ENCODE measurements at places on chromosomes 5 and 9.

DNA sequence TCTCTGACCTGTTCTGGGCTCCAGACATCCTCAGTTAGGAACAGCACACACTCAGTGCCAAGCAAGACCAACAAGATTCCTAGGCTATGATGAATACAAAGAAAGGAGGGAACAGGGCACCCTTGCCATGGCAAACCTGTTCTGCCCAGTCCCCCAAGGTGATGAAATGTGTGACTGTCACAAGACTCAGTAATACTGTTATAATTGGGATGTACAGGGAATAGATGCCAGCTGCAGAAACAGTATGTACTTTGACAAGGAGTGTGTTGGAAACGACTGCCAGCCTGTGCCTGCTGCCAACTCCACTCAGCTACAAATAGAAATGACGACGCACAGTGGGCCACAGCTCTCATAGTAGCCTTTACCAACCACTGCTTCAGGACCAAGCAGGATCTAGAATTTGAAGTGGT is 453.0 kb downstream of the EFNA5 start:
- DNase-seq = peak; percentile 79

DNA sequence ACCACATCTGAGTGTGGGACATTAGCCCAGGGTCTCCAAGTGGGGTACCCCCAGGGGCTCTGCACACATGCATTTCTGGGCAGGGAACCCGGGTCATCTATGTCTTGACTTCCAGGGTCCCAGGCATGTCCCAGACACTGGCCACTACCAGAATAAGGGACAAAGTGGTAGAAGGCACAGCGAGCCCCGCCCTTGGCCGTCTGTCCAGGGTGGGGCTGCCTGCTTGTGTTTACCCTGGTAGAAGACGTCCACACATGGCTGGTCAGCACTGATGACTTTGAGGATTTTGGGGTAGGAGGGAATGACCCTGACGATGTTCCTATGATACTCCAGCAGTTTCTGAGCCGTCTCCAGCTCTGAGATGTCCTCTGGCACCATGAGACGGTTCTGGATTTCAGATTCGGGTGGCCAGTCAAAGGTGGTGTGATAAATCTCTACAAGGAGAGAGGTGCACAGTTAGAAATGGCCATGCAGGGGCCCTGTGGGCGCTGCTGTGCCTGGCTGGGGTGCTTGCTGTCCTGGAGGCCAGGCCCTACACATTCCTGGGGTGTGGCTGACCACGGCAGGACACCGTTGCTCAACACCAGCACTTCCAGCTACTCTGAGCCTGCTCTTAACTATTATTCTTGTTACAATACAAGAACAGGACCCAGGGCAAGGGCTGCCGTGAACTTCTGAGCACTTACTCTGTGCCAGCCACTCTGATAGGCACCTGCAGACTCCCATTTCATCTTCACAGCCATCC is 51.3 kb downstream of the AK8 start:
- DNase-seq = no peak

- DNase-seq = no peak
These were observed 25.2 kb upstream of the MAP1B start for GRCh38 chr5:72082048-72082447.

DNA sequence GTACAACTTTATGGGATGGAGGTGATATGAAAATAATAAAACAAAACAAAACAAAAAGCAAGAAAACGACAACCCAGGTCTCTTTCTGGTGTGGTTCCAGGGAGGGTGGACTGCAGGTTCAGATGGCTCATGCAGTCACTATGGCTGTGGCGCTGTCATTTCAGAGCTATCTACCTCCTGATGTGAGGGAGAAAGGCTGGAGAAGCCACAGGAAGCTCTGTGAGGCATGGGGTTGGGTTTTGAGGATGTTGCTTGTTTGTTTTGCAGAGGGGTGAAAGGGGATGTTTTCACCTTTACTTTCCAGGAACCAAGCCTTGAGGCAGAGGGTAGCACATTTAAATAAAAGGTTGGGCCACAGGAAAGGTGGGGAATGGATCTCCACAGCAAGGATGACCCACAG is 18.7 kb downstream of the NIPAL4 start:
- DNase-seq = no peak

DNA sequence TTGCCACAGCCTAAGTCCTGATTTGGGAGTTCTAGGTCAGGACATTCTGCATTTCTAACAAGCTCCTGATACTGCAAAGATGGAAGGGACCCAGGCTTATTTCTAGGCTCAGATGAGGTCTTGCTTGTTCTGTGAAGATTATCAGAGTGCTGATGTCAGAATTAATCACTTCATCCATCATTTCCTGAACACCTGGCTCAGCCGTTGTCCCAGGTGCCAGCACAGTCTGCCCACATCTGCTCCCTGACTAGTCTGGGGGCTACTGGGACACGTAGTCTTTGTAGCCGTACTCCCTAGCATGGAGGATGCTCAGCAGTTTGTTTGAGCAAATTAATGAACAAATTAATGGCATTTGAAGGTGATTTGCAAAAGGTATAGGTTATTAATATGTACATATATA is 17.9 kb upstream of the SPINK4 start:
- peak; percentile 53 for DNase-seq

GRCh38 chr5:132444841-132445639 is 45.5 kb downstream of the IRF1 start:
- DNase-seq = no peak

DNA sequence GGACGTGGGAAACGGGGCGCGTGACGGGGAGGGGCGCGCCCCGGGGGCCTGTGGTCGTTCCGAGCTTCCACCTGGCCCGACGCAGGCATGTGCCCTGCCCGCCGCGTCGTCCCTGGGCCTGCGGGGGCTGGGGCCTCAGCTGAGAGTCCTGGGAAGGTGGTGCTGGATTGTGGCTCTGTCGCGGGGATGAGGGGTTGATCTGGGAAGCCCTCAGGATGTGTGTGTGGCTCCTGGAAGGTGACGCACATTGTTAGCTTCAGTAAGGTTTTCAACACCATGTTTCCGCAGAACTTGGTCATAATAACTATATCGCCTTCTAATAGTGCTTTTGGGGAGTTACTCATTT is 589.1 kb downstream of the MTRR start:
- peak; percentile 47 for DNase-seq

DNA sequence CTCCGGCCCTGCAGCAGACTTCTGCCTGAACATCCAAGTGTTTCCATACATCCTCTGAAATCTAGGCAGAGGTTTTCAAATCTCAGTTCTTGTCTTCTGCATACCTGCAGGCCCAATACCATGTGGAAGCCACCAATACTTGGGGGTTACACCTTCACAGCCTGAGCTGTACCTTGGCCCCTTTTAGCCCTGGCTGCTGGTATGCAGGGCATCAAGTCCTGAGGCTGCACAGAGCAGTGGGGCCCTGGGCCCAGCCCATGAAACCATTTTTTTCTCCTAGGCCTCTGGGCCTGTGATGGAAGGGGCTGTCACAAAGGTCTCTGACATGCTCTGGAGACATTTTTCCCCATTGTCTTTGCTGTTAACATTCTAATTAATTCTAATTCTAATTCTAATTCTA is 680.6 kb downstream of the ELAVL2 start:
- no peak for DNase-seq

DNA sequence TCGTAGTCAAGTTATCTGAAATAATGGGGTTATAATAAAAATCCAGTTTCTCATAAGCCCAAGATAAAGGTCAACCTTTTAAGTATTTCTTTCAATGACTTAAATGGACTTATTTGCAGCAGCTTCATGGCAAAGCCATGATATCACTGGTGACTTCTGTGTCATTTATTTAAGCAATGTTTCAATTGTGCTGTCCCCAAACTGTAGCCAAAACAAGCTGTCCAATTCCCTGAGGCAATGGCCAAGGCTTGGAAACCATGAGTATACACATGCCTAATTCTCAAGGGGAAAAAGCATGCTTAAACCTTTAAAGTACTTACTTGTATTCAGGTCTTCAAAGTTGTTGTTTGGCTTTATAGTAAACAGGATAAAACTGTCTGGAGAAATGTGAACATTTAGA is 376.4 kb upstream of the TNC start:
- DNase-seq = no peak

- no peak for DNase-seq
These were observed 113.8 kb upstream of the PUM3 start for GRCh38 chr9:2957656-2958200.

DNA sequence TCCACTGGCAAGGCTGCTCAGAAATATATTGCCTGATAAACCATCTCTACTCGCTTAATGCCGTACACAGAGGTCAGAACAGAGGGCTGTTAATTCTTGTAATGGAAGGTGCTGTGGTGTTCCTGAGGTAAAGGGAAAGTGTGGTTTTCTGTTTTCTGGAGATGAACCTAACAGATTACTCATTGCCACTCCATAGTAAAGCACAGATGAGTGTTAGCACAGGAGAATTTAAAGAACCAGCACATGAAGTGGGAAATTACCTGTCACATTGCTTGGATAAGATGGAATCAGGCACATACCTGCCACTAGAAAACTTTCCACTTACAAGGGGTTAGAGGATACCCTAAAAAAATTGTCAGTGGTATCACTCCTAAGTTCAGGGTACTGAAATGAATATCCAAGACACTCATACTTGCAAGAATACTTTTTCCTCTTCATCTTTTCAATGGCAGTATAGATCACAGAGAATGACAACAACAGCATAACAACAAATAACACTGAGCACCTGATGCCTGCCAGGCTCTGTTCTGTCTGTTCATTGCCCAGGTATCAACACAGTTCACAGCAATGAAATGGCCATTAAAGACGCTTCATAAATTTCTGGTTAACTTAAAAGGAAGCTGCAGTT is 152.9 kb upstream of the GNA14 start:
- peak; percentile 27 for DNase-seq

GRCh38 chr9:20398536-20399338 is 223.6 kb downstream of the MLLT3 start:
- DNase-seq = no peak

DNA sequence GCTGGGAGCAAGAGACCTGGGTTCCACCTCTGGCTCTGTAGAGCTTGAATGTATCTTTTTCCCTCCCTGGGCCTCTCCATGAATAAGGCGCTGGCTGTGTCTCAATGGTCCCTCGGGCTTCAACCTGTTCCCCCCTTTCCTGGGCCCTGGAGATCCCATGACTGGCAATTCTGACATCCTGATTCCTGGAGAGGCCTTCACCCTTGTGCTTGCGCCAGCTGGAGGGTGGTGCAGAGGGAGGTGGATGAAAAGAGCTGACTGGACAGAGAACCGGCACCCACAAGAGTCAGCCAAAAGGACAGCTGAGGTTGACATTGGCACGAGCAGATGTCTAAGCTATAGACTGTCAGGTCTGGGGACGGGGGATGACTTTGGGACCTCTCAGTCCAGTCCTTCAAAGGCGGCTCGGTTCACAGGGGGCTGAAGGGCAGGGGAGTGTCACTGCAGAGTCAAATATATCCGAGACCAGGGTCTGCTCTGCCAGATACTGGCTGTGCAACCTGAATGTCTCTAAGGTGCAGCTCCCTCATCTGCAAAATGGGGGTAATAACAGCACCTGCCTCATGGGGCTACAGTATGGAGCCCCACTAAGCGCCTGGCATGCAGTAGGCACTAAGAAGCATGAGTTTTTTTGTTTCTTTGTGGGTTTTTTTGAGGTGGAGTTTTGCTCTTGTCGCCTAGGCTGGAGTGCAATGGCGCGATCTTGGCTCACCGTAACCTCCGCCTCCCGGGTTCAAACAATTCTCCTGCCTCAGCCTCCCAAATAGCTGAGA is 13.8 kb downstream of the DNM1 start:
- DNase-seq = no peak

DNA sequence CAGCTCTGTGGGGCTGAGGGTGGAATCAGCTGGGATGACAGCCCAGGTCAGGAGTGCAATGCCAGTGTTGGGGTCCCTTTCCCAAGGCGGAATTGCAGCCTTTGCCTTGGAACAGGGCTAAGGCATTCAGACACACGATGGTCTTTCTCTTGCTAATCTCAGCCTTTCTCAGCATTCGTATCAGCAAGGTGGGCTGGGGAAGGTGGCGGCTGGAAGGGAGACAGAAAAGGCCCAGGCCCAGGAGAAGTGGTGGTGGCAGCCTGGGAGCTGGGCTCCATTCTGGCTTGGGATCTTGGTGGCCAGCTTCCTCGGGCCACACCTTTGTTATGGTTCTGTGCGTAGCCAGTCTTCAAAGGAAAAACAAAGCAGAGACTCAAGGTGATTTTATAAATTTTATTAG is 1.1 kb upstream of the ARHGEF28 start:
- no peak for DNase-seq

- no peak for DNase-seq
These were observed 43.4 kb downstream of the OTULIN start for GRCh38 chr5:14707811-14708390.

DNA sequence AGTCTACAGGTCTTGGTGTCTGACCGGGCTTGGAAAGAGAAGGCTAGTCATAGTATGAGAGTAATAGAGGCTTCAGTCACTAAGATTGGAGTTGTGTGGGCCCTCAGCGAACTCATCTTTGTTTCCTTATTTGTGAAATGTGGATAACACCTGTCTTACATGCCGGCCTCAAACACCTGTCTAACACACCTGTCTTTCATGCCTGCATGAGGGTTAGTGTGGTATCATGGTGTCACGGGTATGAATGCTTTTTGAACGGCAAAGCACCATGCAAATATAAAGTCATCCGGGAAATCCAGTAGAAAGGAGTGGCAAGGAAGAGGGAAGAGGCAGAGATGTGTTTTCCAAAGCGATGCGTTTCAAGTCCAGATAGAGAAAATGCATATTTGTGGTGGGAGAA is 25.5 kb downstream of the GRAMD2B start:
- no peak for DNase-seq

DNA sequence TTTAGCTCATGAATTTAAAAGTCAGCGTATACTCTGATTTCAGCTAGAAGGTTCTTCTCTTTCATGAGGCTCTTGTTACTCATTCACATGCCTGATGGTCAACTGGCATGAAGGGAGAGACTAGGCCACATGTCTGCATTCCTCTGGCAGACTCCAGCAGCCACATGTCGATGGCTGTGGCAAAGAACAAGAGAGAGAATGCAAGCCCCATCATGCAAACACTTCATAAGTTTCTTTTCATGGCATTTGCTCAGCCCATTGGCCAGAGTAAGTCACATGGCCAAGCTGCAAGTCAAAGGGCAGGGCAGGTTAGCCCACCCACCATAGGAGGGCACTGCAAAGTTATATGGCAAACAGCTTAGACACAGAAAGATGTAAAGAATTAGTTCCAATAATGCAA is 5.4 kb downstream of the KCNV2 start:
- peak; percentile 96 for DNase-seq

- DNase-seq = no peak
These were observed 61.5 kb upstream of the CTSL start for GRCh38 chr9:87664153-87665060.

GRCh38 chr9:24765025-24765756 is 219.5 kb upstream of the IZUMO3 start:
- DNase-seq = no peak

DNA sequence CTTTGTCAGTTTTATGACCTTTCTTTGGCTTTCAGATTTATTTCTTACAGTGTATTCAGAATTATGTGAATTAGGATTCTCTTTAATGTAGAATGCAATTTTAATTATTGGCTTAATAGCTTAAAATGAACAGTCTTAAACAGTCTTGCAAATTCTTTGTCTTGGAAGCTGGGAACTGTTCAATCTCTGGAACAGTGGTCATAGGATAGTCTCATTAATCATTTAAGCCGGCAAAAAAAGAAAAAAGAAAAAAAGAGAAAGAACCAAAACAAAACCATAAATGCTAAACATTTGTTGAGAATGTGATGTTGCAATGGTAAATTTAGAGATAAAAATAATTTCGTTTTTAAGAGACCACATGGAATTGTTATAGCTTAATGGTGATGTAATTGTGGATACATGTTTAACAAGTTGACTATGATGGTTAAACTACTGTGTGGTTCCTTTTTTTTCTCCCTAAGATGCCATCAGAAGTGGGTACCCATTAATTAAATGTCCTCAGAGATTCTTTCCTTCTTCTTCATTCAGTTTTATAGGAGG is 61.6 kb downstream of the NNT start:
- no peak for DNase-seq

- peak; percentile 58 for DNase-seq
These were observed 606 bp downstream of the EEIG1 start for GRCh38 chr9:127980060-127980705.
